ENCODE measurements at places on chromosomes 3 and 15.

DNA sequence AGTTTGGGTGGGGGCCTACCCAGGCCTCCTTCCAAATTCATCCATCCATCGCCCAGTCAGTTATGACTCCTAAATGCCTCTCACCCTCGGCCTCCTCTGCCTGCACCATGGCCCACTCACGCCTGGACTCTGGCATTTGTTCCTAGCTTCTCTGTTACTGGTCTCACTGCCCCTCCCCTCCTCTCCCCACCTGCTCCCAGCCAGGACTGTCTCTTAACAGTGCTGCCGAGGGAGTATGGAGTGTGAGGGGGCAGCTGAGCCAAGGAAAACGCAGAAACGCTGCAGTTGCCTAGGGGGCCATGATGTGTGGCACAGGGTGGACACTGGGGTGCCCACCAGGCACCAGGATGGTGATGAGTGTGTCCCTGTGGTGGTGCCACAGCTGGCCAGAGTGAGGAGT lies 3.1 kb downstream of the RCCD1 start:
- no peak for DNase-seq

- no peak for DNase-seq
Measured at GRCh38 chr15:26144836-26145235, 281.7 kb upstream of the ATP10A start.

GRCh38 chr3:58829321-58830000 lies 162.9 kb upstream of the FAM3D start:
- no peak for DNase-seq

DNA sequence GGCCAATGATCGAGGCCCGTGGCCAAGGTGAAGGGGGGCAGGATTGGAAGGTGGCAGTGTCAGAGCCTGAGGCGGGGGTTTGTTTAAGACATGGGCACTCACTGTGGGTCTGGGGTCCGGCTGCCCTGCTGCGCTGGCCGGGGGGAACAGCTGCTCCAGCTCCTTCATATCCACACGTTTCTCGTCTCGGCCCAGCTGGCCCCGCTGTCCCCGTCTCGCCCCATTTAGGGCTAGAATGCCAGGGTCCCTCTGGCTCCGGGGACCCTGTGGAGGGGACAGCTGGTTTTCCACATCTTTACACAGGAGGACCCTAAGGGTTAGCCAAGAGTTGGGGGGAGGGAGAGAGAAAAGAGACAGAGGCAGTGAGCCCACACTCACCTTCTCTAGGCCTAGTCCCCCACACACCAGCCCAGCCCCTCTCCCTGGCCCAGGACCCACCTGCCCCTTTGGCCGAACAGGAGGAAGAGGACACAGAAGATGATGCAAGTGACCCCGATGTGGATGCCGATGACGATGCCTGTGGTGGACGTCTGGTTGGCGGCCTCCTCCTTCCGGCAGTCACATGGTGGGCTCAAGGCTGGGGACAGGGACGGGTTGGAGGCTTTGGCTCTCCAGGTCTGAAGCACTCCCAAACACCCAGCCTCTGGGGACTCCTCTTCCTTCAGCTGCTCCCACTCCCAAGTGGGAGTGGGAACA lies 25.0 kb downstream of the RNU5B-1 start:
- DNase-seq, result no peak

DNA sequence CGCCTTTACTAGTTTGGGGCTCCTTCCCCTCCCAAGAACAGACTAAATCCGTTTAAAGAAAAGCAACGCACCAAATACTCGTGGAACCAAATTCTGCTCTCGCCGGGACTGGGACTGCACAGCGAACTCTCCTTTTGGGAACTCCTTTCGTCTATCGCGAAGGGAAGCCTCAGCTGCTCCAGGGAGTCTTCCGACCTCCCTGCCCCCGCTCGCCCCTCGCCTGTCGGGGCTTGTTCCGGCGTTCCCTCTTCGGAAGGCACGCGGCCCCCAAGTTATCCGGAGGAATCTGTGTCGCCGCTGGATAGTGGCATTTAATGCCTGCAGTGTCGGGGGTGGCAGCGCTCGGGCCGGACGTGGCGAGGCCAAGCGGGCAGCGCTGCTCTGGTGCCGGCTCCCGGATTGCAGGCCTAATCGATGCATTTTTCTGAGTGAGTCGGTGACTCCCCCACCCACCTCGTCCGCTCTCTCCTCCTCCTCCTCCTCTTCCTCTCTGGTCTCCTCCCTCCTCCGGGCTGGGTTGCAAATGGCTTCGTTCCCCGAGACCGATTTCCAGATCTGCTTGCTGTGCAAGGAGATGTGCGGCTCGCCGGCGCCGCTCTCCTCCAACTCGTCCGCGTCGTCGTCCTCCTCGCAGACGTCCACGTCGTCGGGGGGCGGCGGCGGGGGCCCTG lies at the start of gene TRIM71:
Gene TRIM71, plus strand, starts transcription at position 440 of the 671 bp plus-strand sequence. Its CDS starts 84 bp downstream, at position 524.
- DNase-seq, result no peak

GRCh38 chr3:149581681-149582370 lies 76.0 kb downstream of the WWTR1 start:
- no peak for DNase-seq

DNA sequence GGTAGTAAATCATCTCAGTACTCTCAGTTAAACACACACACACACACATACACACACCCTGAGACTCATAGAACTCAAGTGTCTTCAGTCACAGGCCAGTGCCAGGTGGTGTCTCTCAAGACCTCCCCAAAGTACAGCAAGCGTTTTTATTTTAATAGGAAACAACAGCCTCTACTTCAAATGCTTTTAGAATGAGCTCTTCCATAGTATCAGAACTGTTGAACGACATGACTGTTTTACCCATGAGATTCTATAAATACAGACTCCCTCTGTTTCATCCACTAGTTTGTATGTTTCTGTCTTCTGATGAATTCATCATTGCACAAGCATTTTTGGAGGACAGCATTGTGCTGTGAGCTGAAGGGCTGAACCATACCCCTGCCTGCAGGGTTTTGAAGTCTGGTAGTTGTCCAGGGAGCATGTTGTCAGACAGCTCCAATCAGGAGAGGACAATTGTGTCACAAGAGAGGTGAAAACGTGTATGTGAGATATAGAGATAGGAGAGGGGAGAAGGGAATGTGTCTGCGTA lies 201.0 kb upstream of the BCL6 start:
- no peak for DNase-seq

DNA sequence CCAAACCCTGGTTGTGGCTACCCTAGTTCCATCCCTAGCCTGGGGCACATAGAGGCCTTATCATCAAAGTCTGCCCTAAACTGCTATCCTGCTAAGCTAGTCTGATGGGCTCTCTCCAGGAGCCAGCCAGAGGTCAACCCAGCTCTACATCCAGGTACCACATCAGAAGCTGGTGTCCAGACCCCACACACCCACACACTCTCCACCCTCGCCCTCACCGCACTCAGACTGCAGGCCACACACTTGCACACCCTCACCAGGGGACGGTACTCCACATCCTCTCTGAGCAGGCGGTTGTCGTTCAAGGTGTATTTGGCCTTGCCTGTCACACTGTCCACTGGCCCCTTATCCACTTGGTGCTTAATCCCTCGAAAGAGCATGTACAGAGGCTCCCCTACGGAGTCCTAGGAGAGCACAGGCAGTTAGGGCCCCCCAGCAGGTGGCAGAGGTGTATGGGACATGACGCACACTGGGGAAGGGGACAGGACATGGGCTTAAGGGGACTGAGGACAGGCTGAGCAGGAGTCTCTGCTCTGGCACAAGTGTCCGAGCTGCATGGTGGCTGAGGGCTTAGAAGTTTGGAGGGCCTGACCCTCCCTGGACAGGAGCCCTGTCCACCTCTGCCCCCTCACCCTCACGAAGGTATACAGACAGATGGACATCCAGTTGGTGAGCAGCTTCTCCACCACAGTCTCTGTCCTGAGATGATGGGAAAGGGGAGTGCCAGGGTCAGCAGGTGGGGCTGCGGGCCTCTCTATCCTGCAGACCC lies 18.1 kb downstream of the PLXNB1 start:
- no peak for DNase-seq

GRCh38 chr15:69906256-69907185 lies 191.2 kb downstream of the TLE3 start:
- DNase-seq, result no peak

GRCh38 chr15:31607656-31608055 lies 281.0 kb downstream of the KLF13 start:
- DNase-seq, result no peak

DNA sequence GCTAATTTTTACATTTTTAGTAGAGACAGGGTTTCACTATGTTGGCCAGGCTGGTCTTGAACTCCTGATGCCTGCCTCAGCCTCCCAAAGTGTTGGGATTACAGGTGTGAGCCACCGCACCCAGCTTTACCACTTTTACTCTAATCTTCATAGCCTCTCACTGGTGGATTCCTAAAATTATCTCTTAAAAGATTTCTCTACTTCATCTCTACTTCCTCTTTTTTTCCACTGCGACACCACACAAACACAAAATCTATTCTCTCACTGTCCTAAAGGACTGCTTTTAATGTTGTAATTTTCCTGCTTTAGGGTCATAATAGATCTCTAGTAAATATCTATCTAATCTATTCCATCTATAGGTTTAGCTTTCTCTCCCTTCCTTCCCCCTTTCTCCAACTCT lies 34.0 kb upstream of the TBL1XR1 start:
- no peak for DNase-seq

DNA sequence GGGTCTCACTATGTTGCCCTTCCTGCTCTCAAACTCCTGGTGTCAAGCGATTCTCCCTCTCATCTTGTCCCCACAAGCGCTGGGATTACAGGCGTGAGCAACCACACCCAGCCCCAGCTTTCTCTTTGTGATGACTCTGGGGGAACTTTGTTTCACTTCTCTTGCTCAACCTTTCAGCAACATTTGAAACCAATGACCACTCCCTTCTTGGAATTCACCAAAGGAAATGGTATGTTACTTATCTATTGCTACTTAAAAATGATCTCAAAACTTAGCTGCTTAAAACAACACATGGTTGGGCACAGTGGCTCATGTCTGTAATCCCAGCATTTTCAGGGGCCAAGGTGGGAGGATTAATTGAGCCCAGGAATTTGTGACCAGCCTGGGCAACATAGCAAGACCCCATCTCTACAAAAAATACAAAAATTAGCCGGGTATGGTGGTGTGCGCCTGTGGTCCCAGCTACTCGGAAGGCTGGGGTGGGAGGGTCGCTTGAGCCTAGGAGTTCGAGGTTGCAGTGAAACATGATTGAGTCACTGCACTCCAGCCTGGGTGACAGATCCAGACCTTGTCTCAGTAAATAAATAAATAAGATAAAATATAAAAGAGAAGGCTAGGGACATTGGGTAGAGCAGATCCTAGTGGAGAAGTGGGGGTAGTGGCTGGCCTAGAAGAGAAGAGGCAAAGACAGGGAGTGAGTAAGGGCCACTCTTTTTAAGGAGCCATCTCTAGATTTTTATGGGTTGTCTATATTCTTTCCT lies 10.3 kb upstream of the COPG1 start:
- DNase-seq, result peak; percentile 15

DNA sequence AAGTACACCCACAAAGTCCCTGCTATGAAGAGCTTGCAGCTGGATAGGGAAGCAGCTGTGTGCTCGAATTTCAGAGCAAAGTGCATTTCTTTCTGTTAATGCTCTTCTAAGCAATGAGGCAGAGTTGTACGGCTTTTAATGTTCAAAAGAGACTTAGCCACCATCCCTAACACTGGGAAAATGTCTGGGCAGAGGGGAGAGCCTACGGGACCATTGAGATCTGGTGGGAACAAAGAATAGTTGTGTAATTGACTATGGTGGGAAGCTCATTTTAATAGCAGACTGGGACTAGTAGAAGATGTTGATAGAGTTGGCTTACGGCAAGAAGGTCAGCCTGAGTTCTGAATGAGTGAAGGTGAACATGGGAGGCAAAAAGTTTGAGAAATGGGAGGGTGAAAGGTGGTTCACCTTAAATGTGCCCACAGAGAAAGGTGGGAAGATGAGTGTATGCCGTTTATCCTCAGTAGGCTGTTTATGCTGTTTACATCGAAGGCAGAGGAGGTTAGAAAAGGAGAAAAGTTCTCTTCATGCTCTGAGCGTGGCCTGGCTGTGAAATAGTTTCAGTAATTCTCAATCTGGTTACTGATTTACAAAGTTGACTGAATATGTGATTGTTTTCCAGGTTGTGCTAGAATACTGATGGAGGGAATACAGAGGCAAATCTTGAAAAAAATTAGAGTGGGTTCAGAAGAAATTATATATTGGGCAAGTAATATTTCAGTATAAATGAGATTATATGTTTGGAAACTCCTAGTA lies 22.9 kb upstream of the UTS2B start:
- DNase-seq, result no peak

DNA sequence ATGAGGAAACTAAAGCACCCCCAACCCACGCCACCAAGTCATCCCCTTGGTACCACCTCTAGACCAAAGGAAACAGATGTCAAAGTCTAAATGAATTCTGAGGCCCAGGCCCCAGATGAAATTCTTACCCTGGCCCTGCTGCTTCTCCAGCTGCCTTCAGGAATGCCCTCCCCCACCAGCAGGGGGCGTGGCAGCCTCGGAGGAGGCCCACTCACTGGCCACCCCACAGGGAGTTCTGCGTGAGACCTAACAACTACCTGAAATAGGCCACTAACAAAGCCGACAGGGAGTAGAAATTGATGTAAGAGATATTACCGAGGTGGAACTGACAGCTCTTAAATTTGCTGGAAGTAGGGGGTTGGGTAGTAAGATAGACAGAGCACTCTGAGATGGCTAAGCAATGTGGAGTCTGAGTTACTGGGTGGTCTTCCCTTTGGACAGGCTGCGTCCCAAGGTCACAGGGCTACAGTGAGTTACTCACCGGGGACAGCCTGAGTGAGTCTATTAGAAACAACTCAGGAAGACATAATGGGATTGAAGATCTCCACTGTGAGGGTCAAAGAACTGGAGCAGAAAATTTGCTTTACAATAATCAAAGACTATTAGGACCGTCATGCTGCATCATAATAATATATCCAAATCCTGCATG lies 240.7 kb downstream of the SHOX2 start:
- DNase-seq, result no peak

GRCh38 chr15:43463507-43463906 lies 29.4 kb downstream of the TP53BP1 start:
- no peak for DNase-seq

DNA sequence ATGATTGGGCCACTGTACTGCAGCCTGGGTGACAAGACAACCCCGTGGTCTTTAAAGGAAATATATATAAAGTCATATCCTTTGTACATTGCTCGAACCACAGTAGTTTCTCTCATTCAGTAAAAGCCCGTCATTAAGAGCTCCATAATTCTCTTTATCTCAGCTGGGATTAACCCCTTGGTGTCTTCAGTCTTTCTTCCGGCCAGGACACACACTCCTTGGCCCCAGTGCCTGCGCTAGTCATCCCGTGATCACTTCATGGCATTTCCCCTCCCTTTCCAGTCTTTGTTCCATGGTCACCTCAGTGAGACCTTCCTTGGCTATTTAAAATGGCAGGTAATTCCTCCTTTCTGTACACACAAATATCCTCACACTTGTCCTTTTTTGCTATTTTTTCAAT lies 3.3 kb downstream of the RPL35A start:
- no peak for DNase-seq

- no peak for DNase-seq
Measured at GRCh38 chr15:77503240-77503639, 82.6 kb downstream of the HMG20A start.
